ENCODE measurements at places on chromosomes 5 and 9.

DNA sequence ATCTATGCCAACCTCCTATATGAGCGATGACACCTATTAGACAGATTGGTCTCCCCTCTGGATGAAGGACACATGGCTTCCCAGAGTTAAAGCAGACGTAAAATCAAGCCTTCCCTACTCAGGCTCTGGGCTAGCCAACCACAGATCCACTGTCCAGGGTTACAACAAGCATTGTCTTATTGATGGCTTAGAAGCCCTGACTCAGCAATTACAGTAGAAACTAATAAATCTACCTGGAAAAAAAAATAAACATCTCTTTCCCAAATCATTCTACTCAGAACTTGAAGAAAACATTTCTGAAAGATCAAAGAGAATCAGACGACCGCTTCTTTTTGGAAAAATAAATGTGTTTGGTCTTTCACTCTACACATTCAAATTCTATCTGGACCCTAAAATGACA lies 189.3 kb downstream of the GLIS3 start:
- DNase-seq = no peak

- no peak for DNase-seq
Observed at GRCh38 chr5:68379275-68380036, 163.9 kb downstream of the PIK3R1 start.

- no peak for DNase-seq
Observed at GRCh38 chr5:170297589-170298462, at the start of gene LCP2. LCP2 (minus strand) TSS chr5:170297777; CDS start chr5:170297611, 166 bp downstream.

- DNase-seq = no peak
Observed at GRCh38 chr9:114947058-114947457, 16.7 kb upstream of the TNFSF8 start.

- no peak for DNase-seq
Observed at GRCh38 chr9:115008536-115009270, 78.3 kb upstream of the TNFSF8 start.

DNA sequence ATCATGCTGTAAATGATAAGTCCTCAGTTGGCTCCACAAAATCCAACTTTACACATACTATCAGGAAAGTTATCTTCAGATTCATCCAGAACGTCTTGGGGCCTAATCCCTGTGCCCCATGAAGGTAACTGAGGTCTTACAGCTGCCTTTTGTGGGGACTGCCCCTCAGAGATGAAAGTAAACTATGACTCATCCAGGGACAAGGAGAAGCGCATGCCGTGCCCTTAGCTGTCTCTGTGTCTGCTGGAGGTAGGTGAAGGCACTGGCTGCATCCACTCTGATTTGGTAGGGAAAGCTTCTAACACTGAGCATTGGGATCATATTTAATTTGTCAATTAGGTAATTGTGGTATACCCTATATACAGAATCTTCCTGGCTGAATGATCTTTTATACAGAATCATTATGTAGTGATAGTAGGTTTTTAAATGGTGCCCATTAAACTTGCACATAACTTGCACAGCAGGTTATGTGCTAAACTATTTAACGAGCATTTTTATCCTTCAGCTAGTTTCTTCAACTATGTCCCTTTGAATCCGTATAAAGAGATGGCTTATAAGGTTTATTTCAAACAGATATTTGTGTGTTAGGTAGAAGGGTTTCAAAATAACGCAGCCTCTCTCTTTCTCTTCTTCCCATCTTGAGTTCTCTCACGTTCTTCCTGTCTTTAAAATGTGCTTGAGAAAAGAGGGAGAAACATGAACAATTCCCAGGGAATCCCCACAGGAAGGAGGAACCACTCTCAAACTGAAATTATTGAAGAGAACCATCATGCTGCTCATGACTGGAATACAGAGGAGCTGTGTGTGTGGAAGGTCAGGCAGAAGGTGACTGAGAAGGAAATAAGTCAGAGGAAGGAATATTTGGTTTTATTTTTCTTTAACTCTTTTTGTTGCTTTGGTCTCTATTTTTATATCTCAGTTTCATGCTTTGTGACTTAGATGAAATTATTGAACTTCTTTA lies 250.9 kb downstream of the CD180 start:
- DNase-seq = no peak

- peak; percentile 41 for DNase-seq
Observed at GRCh38 chr5:58933891-58934628, 351.2 kb downstream of the RAB3C start.

DNA sequence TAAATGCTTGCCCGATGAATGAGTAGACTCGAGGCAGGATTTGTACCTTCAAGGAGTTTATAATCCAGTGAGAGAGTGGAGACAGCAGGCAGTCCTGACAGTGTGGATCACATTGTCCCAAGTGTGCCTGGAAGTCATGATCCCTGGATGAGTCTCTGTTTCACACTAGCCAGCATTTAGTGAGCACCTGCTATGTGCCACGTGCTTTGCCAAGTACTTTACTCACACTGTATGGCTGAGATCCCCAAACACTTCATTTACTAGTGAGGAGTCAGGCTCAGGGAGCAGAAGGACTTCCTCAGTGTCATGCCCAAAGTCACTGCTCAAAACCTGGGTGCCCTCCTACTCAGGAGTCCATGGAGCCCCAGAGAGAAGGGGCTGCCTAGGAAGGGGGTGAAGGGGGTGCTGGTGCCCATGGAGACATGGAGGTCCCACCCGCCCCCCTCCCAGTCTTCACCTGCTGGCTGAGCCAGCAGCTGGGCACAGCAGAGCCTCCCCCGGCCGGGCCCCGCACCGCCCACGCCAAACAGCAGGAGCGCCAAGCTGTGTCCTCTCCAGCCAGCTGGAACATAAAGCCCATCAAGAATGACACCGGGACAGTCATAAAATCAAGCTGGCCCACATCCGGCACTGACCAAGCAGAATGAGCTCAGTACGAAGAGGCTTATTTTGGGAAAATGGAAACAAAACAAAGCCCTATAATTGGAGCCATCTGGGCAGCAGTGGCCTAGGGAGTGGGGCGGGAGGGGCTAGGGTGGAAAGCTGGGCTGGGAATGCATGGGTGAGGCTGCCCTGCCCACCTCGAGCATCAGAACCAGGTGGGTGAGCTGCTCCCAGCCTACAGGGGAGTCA lies 10.6 kb downstream of the LAMC3 start:
- no peak for DNase-seq

DNA sequence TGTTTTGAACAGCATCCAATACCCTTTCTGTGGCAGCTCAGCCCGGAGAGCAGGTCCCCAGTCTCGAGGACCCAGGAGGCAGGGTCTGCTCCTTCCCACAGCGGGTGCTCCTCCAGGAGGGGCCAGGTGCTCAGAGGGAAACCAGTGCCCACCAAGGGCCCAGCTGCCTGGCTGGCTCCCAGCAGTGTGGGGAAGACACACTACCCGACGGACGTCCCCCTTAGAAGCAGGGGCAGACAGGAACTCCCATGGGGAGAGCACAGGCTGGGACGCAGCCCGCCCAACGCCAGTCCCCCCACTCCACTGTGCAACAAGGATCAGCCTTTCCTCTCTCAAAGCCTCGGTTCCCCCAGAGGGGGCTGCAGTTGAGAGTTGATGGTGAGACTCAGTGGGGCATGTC lies 57.6 kb downstream of the ADAMTS2 start:
- DNase-seq = no peak

- DNase-seq = no peak
Observed at GRCh38 chr9:37174247-37174646, 53.9 kb downstream of the ZCCHC7 start.

DNA sequence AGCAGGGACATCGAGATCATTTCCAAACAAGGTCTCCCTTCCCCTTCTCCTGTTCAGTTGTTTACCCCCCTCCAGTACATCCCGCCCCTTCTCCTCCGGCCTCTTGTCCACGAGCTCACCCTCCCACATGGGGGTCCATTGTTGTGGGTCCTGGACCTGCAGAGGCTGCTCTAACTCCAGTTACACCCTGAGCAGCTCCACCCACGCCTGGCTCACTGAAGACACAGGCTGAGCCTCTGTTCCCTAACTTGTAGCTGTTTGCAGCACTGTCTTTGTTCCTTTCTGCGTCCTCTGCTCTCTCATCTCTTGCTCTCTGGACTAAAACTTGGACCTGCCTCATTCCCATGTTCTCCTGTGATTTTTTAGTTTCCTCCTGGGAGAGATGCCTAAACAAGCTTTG lies 377.5 kb downstream of the MED10 start:
- DNase-seq = no peak
